GM23338 (cell line): ENCODE measurements at places on chromosomes 2 and 18.
A peak's percentile ranks its signal among the peaks of the same experiment; 100 is the strongest.

DNA sequence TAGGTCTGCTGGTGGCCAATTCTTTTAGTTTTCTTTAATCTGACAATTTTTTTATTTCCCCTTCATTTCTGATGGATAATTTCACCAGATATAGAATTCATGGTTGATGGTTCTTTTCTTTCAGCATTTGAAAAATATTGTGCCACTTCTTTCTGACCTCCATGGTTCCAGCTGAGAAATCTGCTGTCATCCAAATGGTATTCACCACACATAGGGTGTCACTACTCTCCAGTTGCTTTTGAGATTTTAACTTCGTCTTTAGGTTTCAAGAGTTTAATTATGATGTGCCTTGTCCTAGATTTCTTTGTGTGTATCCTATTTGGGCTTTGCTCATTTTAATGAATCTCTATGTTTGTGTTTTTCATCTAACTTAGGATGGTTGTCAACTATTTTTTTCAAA lies 488.6 kb upstream of the HS6ST1 start:
- H3K27ac ChIP-seq, result no peak overlapping the region
- DNase-seq, result no peak
- H3K4me3 ChIP-seq, result no peak overlapping the region
- no peaks in the 10 kb centered on the region for H3K36me3 ChIP-seq

DNA sequence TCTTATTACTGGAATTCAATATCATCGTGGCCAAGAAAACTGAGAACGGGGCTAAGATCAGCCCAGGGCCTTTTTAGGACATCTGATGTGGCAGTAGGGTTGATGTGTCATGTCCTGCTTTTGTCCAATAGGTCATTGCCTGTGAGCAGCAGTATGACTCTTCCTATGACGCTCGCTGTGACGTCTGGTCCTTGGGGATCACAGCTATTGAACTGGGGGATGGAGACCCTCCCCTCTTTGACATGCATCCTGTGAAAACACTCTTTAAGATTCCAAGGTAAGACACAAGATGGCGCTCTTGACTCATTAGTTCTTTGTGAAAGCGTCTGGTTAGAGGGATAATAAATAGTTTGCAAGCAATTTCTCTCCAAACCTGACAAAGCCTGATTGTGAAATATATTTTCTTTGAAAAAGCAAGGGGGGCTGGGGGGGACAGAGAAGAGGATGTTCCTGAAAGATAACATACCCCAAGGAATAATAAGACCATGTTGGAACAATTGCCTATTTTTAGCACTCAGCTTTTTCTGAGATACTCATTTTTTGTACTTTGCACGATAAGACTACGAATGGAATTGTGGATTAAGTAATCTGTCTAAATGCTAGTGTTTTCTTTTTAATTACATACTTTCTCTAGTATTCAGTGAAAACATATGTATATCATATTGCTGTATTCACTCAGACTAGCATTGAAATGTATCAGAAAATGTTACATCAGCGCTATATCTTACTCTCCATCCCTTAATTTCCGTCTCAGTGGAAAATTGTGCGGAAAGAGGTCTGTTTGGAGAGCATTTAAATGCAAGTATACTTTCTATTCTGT lies 58.1 kb downstream of the MYO3B start:
- peak; percentile 90 for DNase-seq
- no peak overlapping the region for H3K27ac ChIP-seq
- no peaks in the 10 kb centered on the region for H3K36me3 ChIP-seq
- H3K4me3 ChIP-seq, result no peak overlapping the region
- H3K4me1 ChIP-seq, result peaks cover 14% of the 10 kb centered on the region; the same call in 1 of the 2 replicates
- H3K27me3 ChIP-seq, result no peaks in the 10 kb centered on the region

DNA sequence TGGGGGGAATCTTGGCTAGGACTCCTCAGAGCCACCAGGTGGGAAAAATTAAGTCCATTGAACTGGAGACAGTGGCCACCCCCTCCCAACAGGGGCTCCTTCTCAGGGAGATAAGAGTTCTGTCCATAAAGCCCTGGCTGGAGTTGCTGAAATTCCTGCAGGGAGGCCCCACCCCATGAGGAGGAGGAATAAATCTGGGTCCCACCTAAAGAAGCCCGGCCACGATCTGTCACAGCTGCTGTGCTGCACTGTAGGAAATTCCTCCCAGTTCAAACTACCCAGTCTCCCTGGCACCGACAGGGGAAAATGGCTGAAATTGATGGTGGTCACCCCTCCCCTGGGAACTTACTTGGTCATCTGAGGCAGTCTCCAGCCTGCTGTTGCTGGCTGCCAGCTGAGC lies 215.0 kb downstream of the THSD7B start:
- no peak overlapping the region for H3K27ac ChIP-seq
- no peaks in the 10 kb centered on the region for H3K36me3 ChIP-seq
- DNase-seq, result no peak

- H3K27ac ChIP-seq, result no peak overlapping the region
- no peaks in the 10 kb centered on the region for H3K36me3 ChIP-seq
- H3K4me3 ChIP-seq, result peak overlapping the region; percentile 69
- no peak for DNase-seq
- peaks cover 11% of the 10 kb centered on the region; the same call in 1 of the 2 replicates for H3K4me1 ChIP-seq
- no peaks in the 10 kb centered on the region for H3K27me3 ChIP-seq
These were observed 905 bp downstream of the TTLL4 start for GRCh38 chr2:218711550-218711929.

DNA sequence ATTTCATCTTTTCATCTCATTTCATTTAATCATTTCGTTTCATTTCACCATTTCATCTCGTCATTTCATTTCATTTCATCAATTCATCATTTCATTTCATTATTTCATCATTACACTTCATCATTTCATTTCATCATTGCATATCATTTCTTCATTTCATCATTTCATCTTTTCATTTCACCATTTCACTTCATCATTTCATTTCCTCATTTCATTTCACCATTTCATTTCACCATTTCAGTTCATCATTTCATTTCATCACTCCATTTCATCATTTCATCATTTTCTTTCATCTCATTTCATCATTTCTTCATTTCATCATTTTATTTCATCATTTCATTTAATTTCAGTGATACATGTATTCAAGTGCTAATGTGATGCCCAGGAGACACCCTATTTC lies 127.1 kb downstream of the ANKRD30BL start:
- no peak overlapping the region for H3K4me3 ChIP-seq
- peaks cover 38% of the 10 kb centered on the region for H3K27me3 ChIP-seq
- DNase-seq, result no peak
- H3K36me3 ChIP-seq, result no peaks in the 10 kb centered on the region
- no peaks in the 10 kb centered on the region for H3K4me1 ChIP-seq
- no peak overlapping the region for H3K27ac ChIP-seq

- H3K4me1 ChIP-seq, result peaks cover 19% of the 10 kb centered on the region
- no peaks in the 10 kb centered on the region for H3K27me3 ChIP-seq
- no peak overlapping the region for H3K4me3 ChIP-seq
- no peak overlapping the region for H3K27ac ChIP-seq
- H3K36me3 ChIP-seq, result no peaks in the 10 kb centered on the region
These were observed 308.8 kb downstream of the PRKCE start for GRCh38 chr2:45960057-45960863.

DNA sequence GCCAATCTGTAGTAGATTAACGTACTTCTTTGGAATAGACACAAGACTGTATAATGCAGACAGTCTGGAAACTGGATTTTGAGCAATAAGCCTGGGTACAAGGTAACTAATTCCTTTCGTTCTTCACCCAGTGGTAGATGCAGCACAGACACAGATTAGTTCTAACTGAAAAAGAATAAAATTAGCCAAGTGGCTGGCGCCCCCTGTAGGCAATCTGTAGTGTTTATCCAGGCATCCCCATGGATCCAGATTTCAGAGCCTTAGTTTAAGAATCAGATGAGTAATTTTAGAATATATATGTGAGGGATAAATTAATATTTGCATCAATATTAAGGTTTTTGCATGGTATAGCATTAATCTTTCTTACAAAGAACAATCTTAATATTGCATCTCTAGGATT lies 563.9 kb downstream of the DCC start:
- no peaks in the 10 kb centered on the region for H3K36me3 ChIP-seq
- no peak overlapping the region for H3K4me3 ChIP-seq
- no peaks in the 10 kb centered on the region for H3K27me3 ChIP-seq

GRCh38 chr2:66441581-66442320 lies 6.8 kb downstream of the MEIS1 start:
- peak; percentile 37 for DNase-seq
- H3K27me3 ChIP-seq, result peaks cover 100% of the 10 kb centered on the region

GRCh38 chr2:107222466-107222865 lies 336.5 kb upstream of the ST6GAL2 start:
- no peak overlapping the region for H3K4me3 ChIP-seq
- H3K27me3 ChIP-seq, result no peaks in the 10 kb centered on the region
- H3K27ac ChIP-seq, result no peak overlapping the region
- no peak for DNase-seq
- H3K4me1 ChIP-seq, result no peaks in the 10 kb centered on the region
- H3K36me3 ChIP-seq, result no peaks in the 10 kb centered on the region

- no peaks in the 10 kb centered on the region for H3K36me3 ChIP-seq
- H3K4me3 ChIP-seq, result no peak overlapping the region
- no peak for DNase-seq
- H3K27ac ChIP-seq, result no peak overlapping the region
- H3K27me3 ChIP-seq, result no peaks in the 10 kb centered on the region
These were observed 14.0 kb downstream of the ANXA4 start for GRCh38 chr2:69755862-69756467.

- DNase-seq, result no peak
- no peaks in the 10 kb centered on the region for H3K36me3 ChIP-seq
- H3K27me3 ChIP-seq, result no peaks in the 10 kb centered on the region
- H3K4me1 ChIP-seq, result no peaks in the 10 kb centered on the region
These were observed 253.3 kb downstream of the EXOC6B start for GRCh38 chr2:72572501-72572900.

DNA sequence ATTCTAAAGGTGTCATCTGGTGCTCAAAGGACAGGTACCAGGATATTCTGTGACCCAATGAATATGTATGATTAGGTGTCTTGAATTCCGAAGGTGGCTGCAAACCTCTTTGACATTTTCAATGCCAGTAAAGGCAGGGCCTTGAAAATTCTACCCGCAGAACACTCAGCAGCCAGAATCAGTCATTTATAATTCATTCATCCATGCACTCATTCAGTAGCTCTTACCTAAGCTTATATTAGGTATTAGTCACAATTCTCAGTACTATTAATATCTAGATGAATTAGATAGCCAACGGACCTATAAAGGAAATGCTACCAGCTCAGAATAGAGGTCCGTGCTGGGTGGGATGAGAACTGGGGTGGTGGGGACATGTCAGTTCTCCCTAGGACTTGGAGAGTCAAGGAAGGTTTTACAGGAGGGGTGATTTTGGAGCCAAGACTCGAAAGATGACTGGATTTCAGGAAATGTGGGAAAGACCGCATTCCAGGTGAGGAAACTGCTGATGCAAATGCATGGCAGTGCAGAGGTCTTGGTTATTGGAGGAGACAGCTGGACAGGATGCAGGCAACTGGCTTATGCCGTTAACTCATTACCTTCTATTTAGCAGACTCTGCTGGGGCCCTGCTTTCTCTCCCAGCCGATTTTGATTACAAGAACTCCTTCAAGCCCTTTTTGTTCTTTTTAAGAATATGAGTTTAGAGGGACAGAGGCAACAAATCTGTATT lies 7.2 kb downstream of the TRIB2 start:
- H3K36me3 ChIP-seq, result peaks cover 31% of the 10 kb centered on the region
- peaks cover 11% of the 10 kb centered on the region; the same call in 1 of the 2 replicates for H3K27me3 ChIP-seq
- no peak overlapping the region for H3K27ac ChIP-seq
- peaks cover 34% of the 10 kb centered on the region for H3K4me1 ChIP-seq
- no peak for DNase-seq

GRCh38 chr2:197857476-197858107 lies 53.2 kb downstream of the PLCL1 start:
- peak; percentile 14 for DNase-seq
- no peaks in the 10 kb centered on the region for H3K36me3 ChIP-seq
- H3K27ac ChIP-seq, result no peak overlapping the region
- peaks cover 8% of the 10 kb centered on the region for H3K4me1 ChIP-seq

DNA sequence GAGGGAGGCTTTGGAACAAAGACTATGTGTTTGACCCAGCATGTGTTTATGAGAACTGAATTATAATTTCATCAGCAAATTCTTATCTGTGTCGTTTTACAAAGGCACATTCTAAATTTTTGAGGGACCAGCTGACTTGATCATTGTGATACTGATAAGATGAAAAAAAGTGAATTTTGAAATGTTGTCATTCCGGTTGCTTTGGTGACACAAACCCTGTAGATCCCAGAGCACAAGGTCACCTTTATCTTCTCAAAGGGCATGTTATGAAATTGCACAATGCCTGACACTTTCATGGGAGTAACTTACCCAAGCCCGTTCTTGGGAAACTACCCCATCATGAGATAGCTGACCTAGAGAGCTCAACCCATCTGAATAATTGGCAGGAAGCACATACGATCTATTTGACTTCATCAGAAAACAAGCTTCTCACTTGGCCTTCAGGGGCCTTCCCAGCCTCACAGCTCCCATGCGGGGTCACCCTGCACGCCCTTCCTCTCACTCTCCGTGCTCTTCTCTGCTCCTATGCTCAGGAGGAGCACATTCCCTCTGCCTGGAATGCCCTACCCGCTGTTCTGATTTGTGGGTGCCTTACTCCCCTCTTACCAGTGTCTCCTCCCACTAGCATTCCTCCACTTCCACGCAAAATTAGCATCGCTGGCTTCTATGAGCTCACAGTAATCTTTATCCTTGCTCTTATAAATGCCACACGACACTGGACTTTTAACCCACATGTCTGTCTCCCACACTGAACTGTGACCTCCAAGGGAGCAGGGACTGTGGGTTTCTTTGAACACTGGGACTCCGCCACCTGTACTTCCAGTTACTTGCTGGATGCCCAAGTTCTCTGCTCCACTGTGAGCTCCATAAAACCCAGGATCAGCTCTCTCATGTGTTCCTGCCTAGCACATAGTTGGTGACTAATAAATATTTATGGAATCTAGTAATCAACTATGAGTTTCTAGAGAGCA lies 555.8 kb upstream of the ID2 start:
- H3K36me3 ChIP-seq, result no peaks in the 10 kb centered on the region
- H3K4me3 ChIP-seq, result no peak overlapping the region
- peaks cover 4% of the 10 kb centered on the region; the same call in 1 of the 2 replicates for H3K4me1 ChIP-seq
- no peaks in the 10 kb centered on the region for H3K27me3 ChIP-seq
- no peak for DNase-seq

DNA sequence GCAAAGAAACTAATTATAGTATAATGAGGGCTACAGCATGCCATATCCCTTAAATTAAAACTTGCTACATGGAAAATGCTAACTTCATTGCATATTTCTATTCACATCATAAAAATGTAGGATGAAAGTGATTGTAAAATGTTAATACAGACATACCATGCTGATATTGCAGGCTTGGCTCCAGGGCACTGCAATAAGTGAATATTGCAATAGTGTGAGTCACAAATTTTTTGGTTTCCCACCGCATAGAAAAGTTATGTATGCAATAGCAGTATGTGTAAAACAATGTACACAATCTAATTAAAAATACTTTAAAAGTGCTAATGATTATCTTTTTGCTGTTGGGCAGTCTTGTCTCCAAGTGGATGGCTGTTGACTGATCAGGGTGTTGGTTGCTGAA lies 162.1 kb downstream of the CD8B2 start:
- DNase-seq, result no peak
- no peaks in the 10 kb centered on the region for H3K4me1 ChIP-seq
- H3K27ac ChIP-seq, result no peak overlapping the region
- no peak overlapping the region for H3K4me3 ChIP-seq
- no peaks in the 10 kb centered on the region for H3K27me3 ChIP-seq
